Breast epithelium (tissue), 4 donors: ENCODE measurements at places on chromosomes 1 and 21.
A peak's percentile ranks its signal among the peaks of the same experiment; 100 is the strongest.

- no peaks in the 10 kb centered on the region for H3K36me3 ChIP-seq
- peak overlapping the region; percentile 48 for H3K27ac ChIP-seq
- H3K4me1 ChIP-seq: no peaks in the 10 kb centered on the region
- no peaks in the 10 kb centered on the region for H3K27me3 ChIP-seq
- DNase-seq: no peak
These were observed 924 bp downstream of the TMEM240 start for GRCh38 chr1:1539310-1540089.

GRCh38 chr1:203769505-203770343 is 4.7 kb downstream of the LAX1 start:
- DNase-seq: peak; percentile 63
- H3K4me1 ChIP-seq: no peaks in the 10 kb centered on the region

GRCh38 chr1:243341074-243341473 is 85.2 kb downstream of the SDCCAG8 start:
- H3K27ac ChIP-seq: no peak overlapping the region
- H3K36me3 ChIP-seq: no peaks in the 10 kb centered on the region
- DNase-seq: no peak
- no peak overlapping the region for H3K4me3 ChIP-seq
- no peaks in the 10 kb centered on the region for H3K27me3 ChIP-seq
- H3K4me1 ChIP-seq: no peaks in the 10 kb centered on the region

DNA sequence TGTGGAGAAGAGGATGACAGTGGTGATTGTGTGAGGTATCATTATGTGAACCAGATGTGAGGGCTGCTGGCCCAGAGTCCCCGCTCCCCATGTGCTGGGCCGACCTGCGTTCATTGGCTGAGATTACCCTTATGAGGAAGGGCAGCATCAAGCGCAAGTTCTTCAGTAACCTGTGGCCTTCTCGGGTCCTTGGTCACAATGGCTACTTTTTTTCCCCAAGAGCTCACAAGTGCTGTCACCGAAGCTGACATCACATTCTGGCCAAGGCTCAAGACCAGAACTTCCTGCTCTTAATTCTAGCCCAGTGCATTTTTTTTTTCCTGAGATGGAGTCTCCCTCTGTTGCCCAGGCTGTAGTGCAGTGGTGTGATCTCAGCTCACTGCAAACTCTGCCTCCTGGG is 262.9 kb downstream of the RHOU start:
- no peak overlapping the region for H3K4me3 ChIP-seq
- no peaks in the 10 kb centered on the region for H3K27me3 ChIP-seq
- no peak for DNase-seq
- H3K27ac ChIP-seq: peak overlapping the region; percentile 60
- H3K36me3 ChIP-seq: no peaks in the 10 kb centered on the region

GRCh38 chr1:108117945-108118902 is 81.9 kb downstream of the SLC25A24 start:
- no peaks in the 10 kb centered on the region for H3K36me3 ChIP-seq
- H3K27me3 ChIP-seq: no peaks in the 10 kb centered on the region
- H3K4me1 ChIP-seq: no peaks in the 10 kb centered on the region
- H3K4me3 ChIP-seq: no peak overlapping the region
- peak; percentile 32 for DNase-seq

DNA sequence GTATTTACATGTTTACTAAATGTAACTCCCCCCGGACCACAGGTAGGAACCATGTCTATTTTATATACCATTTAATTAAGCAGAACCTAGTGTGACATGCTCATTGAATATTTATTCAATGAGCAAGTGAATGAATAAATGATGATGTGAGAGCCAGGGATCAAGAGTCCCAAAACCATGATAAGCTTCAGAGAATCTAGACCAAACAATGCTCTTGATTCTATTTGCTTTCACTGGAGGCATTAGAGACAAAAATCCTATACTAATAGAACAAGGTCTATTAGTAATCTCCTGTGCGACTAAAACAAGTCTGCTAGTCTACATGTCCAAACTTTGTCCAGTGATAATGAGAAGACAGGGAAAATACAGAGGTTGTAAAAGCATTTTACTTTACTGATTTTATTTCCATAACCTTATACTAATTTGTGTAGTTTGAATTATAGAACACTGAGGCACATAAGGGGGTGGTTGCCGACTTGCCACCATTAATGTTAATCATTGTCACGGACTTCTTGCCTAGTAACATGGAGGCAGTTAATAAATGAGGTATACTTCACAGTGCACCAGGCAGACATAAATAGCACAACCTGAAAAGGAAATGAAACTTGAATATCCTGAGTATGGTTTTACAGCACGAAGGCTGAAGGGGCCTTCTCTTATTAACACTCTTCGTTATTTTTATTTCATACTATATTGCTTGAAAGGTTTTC is 69.8 kb downstream of the TBX15 start:
- H3K4me3 ChIP-seq: no peak overlapping the region
- DNase-seq: no peak
- H3K27me3 ChIP-seq: no peaks in the 10 kb centered on the region
- H3K27ac ChIP-seq: no peak overlapping the region
- H3K36me3 ChIP-seq: no peaks in the 10 kb centered on the region

- H3K4me3 ChIP-seq: no peak overlapping the region
- no peaks in the 10 kb centered on the region for H3K36me3 ChIP-seq
- no peak for DNase-seq
- no peaks in the 10 kb centered on the region for H3K4me1 ChIP-seq
These were observed 333.8 kb downstream of the HHAT start for GRCh38 chr1:210662291-210663050.

DNA sequence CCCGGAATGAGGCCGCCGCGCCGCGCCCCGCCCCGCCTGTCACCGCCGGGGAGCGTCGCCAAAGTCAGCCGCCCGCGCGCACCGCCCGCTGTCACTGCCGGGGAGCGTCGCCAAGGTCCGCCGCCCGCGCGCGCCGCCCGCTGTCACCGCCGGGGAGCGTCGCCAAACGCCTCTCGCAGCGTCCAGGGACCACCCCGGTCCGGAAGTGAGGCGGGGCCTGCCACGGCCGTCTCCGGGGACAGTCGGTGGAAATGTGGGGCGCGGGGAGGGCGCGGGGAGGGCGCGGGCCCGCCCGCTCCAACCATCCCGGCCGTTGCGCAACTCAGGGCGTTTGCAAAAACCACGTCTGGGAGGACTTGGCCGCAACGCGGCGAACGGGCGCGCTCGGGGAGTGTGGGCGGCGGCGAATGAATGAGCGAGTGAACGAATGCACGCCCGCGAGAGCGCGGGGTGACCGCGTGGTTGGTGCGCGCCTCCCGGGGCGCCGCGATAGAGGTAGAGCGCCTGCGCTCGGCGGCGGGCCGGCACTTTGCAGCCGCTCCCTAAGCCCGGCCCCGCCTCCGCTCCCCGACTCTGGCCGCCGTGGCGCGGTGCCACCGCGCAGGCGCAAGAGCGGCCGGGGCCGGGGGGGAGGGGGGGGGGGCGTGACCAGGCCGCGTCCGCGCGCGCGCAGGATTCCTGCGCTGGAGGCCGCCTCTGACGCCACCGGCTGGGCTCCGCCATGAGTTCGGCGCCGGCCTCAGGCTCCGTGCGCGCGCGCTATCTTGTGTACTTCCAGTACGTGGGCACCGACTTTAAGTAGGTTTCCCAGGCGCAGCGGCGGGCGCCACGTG is at the start of the genes ACAP3 and PUSL1:
Gene ACAP3 (minus strand): TSS at position 8 of the 833 bp plus-strand sequence. CDS start 115 bp downstream, outside the sequence.
Gene PUSL1 (plus strand): TSS at position 675 of the 833 bp plus-strand sequence. CDS start 47 bp downstream, at position 722.
- H3K4me1 ChIP-seq: peaks cover 25% of the 10 kb centered on the region
- peak within 1 kb of the TSS; percentile 93 for H3K27ac ChIP-seq
- no peaks in the 10 kb centered on the region for H3K27me3 ChIP-seq
- peak within 1 kb of the TSS; percentile 80 for H3K4me3 ChIP-seq

- no peaks in the 10 kb centered on the region for H3K36me3 ChIP-seq
- H3K27ac ChIP-seq: no peak overlapping the region
- no peaks in the 10 kb centered on the region for H3K27me3 ChIP-seq
- no peak overlapping the region for H3K4me3 ChIP-seq
- DNase-seq: no peak
- H3K4me1 ChIP-seq: no peaks in the 10 kb centered on the region
These were observed 12.1 kb downstream of the LRRC8B start for GRCh38 chr1:89536555-89537341.

DNA sequence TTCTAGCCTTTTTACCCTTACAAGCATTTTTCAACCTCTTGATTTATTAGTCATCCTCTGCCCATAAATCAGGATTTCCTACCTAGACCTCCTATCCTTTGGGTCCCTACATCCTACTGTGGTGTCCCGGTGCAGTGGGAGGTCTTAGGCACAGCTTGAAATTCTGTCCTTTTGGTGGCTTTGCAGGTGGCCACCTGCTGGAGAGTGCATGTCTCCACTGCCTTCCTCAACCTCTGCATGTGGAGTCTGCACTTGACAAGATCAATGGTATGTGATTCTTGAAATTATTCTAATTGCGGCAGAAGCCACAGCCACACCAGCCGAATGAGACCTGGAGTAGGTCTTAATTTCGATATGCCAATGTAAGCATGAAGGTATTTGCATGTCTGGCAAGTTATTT is 11.4 kb upstream of the KCNA3 start:
- H3K27me3 ChIP-seq: peaks cover 21% of the 10 kb centered on the region
- no peak for DNase-seq
- no peak overlapping the region for H3K27ac ChIP-seq
- no peak overlapping the region for H3K4me3 ChIP-seq

- peak overlapping the region; percentile 64 for H3K27ac ChIP-seq
- no peaks in the 10 kb centered on the region for H3K4me1 ChIP-seq
- no peaks in the 10 kb centered on the region for H3K27me3 ChIP-seq
- peak overlapping the region; percentile 89 for H3K4me3 ChIP-seq
- DNase-seq: no peak
These were observed 544 bp downstream of the PPM1J start for GRCh38 chr1:112714313-112715263.

DNA sequence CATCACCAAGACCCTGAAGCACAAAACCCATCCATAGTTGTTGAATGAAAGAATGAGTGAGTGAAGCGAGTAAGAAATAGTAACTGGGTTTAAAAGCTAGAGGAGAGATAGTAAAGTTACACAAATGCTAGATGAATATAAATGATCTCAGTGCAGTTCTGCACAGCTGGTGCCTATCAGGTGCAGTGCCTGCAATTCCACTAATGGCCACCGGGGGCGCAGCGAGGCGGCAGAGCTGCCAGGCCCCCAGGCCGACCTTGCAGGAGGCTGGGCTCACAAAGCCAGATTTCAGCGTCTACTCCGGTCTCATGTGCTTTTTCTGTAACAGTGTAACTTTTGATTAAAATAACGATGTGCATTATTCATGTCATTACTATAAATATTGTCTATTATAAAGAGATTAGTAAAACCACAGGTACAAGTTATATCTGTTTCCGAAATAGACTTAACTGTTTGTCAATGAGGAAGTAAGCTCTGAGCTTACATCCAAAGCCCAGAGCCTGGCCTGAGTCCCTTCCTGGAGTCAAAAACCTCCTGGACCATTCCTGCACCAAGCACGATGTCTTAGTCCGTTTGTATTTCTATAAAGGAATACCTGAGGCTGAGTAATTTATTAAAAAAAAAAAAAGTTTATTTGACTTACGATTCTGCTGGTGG is 477.6 kb downstream of the NPHP4 start:
- peak; percentile 52 for DNase-seq
- no peak overlapping the region for H3K27ac ChIP-seq
- H3K4me3 ChIP-seq: no peak overlapping the region
- peaks cover 11% of the 10 kb centered on the region for H3K27me3 ChIP-seq
- no peaks in the 10 kb centered on the region for H3K36me3 ChIP-seq

GRCh38 chr1:186494832-186495271 is 33.9 kb upstream of the PDC start:
- DNase-seq: no peak
- no peaks in the 10 kb centered on the region for H3K27me3 ChIP-seq
- H3K36me3 ChIP-seq: no peaks in the 10 kb centered on the region
- no peak overlapping the region for H3K27ac ChIP-seq
- no peaks in the 10 kb centered on the region for H3K4me1 ChIP-seq

GRCh38 chr1:36116901-36117300 is 8.1 kb downstream of the COL8A2 start:
- no peak overlapping the region for H3K4me3 ChIP-seq
- no peak for DNase-seq
- H3K27me3 ChIP-seq: no peaks in the 10 kb centered on the region
- H3K4me1 ChIP-seq: peaks cover 21% of the 10 kb centered on the region

DNA sequence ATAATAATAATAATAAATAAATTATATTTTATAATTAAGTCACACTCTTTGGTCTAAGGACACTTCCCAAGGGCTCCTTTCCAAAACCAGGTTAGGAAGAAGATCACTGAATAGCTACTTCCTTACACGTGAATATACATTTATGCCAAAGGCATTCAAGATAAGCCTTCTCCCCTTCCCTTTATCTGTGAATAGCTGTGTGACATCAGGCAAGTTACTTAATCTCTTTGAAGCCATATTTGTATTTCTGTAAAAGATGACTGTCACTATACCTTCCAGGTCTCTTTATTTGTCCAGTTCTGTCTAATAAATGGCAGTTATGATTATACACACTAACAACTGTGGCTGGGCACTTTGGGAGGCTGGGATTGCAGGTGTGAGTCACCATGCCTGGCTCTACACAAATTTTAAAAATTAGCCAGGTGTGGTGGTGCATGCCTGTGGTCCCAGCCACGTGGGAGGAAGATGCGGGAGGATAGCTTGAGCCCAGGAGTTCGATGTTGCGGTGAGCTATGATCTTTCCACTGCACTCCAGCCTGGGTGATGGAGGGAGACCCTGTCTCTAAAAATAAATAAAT is 5.5 kb upstream of the RNF11 start:
- H3K36me3 ChIP-seq: no peaks in the 10 kb centered on the region
- H3K4me1 ChIP-seq: no peaks in the 10 kb centered on the region
- no peak overlapping the region for H3K4me3 ChIP-seq
- H3K27ac ChIP-seq: no peak overlapping the region

- H3K27me3 ChIP-seq: no peaks in the 10 kb centered on the region
- H3K27ac ChIP-seq: no peak overlapping the region
- no peaks in the 10 kb centered on the region for H3K36me3 ChIP-seq
- H3K4me3 ChIP-seq: no peak overlapping the region
These were observed 28.2 kb downstream of the INTS7 start for GRCh38 chr1:212007178-212007577.

DNA sequence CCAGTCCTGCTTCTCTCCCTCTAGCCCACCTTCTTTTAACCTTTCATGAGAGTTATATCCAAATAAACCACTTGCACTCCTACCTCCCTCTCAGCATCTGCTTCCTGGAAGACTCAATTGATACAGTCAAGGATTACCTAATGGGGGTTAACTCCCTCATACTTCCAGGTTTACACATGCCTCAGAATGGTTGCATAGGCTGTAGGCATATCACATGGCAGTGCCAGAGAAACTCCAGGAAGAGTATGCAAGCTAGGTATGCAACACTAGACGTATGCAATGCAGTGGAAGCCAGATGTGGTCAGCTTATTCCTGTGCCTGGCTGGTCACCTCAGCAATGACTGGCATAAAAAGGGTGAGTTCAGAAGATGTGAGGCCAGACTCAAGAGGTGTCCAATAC is 32.7 kb upstream of the VANGL1 start:
- no peaks in the 10 kb centered on the region for H3K27me3 ChIP-seq
- no peak overlapping the region for H3K4me3 ChIP-seq
- H3K4me1 ChIP-seq: no peaks in the 10 kb centered on the region

- DNase-seq: no peak
- H3K27ac ChIP-seq: no peak overlapping the region
- no peak overlapping the region for H3K4me3 ChIP-seq
- no peaks in the 10 kb centered on the region for H3K36me3 ChIP-seq
- H3K27me3 ChIP-seq: no peaks in the 10 kb centered on the region
- H3K4me1 ChIP-seq: no peaks in the 10 kb centered on the region
These were observed 129.8 kb downstream of the TBX19 start for GRCh38 chr1:168410464-168410863.
